ENCODE measurements at places on chromosomes 6 and 20.

DNA sequence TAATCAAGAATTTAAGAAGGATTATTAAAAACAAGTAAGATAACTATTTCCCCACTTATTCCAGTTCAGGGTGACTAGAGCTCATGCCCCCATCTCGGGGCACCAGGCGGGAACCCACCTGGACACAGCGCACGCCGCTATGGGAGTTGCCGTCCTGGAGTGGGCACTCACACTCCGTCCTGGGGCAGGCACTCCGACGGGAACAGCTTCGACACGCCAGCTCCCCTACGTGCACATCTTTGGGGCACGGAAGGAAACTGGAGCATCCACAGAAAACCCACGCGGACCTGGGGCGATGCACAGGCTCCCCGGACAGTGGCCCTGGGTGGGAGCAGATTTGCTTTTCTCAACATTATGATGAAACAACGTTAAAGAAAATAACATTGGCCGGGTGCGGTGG, 52.0 kb upstream of the GATA5 start:
- H3K36me3 ChIP-seq = no peaks in the 10 kb centered on the region
- H3K27me3 ChIP-seq = peaks cover 88% of the 10 kb centered on the region
- no peak overlapping the region for H3K4me3 ChIP-seq
- no peaks in the 10 kb centered on the region for H3K4me1 ChIP-seq

DNA sequence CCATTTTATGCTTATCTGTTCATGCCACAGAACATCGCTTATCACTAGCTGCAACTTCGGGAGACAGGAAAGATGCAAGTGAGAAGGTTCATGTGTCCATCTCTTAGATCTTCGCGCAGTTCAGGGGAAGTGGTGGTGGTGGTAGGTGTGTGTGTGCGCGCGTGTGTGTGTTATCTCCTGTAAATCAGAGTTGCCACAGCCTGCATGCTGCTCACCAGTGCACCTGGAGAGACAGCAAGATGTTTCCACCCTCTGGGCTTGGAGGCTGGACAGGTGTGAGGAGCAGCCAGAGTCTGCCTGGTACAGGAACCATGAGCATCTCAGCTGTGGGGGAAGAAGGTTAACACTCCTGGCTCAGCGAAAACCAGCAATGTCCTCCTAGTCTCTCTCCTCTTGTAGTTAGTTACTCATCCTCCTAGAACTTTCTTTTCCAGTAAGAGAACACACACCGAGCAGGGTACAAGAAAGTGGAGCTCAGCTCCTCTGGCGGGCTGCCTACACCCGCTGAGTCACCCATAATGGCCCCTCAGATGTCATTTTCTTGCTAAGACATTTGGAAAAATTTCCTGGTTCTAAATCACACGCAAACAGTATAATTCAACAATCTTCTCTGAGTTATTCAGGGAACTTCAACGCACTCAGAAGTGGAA, 5.1 kb upstream of the TUBB1 start:
- H3K36me3 ChIP-seq = no peaks in the 10 kb centered on the region
- H3K4me3 ChIP-seq = no peak overlapping the region
- no peaks in the 10 kb centered on the region for H3K27me3 ChIP-seq
- peaks cover 14% of the 10 kb centered on the region for H3K4me1 ChIP-seq
- H3K27ac ChIP-seq = no peak overlapping the region

- no peaks in the 10 kb centered on the region for H3K4me1 ChIP-seq
- H3K36me3 ChIP-seq = no peaks in the 10 kb centered on the region
- H3K4me3 ChIP-seq = no peak overlapping the region
These were observed 33.6 kb upstream of the BTN3A2 start for GRCh38 chr6:26331218-26332073.

- no peak overlapping the region for H3K27ac ChIP-seq
- H3K36me3 ChIP-seq = no peaks in the 10 kb centered on the region
- no peak for DNase-seq
- no peaks in the 10 kb centered on the region for H3K27me3 ChIP-seq
- H3K4me3 ChIP-seq = no peak overlapping the region
These were observed 140.4 kb upstream of the CENPW start for GRCh38 chr6:126199466-126199865.

GRCh38 chr20:1619861-1620444, at the start of gene SIRPB1:
Gene SIRPB1, minus strand, starts transcription at chr20:1620009. Its CDS starts 65 bp downstream, at chr20:1619944.
- DNase-seq = no peak
- H3K27me3 ChIP-seq = no peaks in the 10 kb centered on the region
- no peaks in the 10 kb centered on the region for H3K4me1 ChIP-seq
- no peak within 1 kb of the TSS for H3K4me3 ChIP-seq
